ENCODE measurements at places on chromosomes 7 and 10.

DNA sequence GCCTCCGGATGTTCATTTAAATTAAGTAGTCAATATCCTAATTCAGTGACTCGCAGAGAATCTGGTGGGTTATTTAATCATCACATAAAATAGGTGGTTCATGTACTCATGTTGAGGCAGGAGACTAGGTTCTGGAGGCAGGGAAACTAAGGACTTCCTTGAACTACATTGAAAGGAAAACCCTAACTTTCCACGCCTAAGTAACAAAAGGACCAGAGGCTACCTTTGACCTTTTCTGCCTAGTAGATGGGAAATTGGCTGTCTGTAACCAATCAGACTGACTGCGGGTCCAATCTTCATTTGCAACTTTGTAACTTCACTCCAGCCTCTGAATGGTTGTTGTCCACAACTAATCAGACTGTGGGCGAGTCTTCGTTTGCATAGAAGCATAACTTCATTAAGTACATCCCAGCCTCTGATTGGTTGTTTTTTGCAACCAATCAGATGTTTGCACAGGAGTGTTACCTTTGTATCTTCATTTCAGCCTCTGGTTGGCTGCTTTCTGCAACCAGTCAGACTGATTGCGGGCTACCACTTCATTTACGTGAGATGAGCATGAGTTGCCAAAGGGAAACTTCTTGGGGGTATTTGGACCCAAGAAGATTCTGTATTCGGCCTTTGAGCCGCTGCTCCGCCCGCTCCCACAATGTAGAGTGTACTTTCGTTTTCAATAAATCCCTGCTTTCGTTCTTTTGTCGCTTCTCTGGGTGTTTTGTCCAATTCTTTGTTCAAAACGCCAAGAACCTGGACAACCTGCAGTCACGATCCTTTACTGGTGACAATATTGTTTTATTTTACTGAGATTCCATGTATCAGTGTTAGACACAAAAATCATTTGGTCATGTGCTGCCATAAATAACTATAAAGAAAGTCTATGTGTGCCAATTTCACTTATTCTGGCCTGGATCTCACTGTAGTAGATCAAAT, 1.7 kb upstream of the ST7 start:
- no peak for DNase-seq

DNA sequence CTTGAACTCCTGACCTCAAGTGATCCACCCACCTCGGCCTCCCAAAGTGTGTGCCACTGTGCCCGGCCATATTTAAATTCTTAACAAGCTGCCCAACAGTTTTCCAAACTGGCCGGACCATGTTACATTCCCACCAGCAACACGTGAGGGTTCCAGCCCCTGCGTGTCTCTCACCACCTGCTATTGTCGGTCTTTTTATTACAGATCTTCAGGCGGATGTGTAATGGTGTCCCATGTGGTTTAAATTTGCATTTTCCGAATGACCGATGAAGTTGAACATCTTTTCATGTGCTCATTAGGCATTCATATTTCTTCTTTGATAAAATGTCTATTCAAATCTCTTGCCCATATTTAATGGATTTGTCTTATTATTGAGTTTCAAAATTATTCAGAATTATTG, 11.5 kb downstream of the ELFN1 start:
- no peak for DNase-seq

- no peak for DNase-seq
These were observed 19.3 kb downstream of the VKORC1L1 start for GRCh38 chr7:65892161-65892560.

- DNase-seq, result peak; percentile 42
These were observed 62.7 kb upstream of the CREB5 start for GRCh38 chr7:28349637-28350036.

DNA sequence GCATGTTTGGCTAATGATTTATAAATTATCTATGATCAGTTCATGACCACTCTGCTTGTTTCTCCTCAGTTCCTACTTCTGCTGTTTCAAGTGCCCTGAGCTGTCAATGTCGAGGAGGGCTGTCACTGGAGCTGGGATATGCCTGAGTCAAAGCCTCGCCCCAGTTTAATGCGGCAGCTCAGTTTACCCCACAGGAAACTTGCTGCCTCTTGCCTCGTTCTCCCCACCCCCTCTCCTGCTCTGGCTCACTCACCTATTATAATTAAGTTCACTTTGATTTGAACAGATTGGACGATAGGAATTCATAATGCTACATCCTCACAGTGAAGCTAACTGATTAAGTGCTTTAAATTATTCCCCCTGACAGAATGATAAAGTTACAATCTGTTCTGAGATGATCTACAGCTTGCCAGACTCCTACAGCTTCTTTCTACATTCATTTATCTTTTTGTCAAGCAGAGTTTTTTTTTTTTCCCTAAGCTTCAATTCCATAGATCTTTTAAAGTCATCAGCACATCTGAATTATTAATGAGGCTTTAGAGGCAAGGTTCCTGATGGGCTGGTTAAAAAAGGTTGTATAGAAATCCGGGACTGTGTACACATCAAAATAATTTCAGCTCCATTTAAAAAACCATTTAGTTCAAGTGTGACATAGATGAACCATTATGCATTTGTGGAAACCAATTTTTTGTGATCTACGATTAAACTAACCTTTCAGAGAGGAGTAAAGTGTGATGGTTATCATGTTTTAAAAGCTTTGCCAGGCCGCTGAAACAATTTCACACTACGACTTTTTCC, 758.3 kb downstream of the KCNMA1 start:
- no peak for DNase-seq

DNA sequence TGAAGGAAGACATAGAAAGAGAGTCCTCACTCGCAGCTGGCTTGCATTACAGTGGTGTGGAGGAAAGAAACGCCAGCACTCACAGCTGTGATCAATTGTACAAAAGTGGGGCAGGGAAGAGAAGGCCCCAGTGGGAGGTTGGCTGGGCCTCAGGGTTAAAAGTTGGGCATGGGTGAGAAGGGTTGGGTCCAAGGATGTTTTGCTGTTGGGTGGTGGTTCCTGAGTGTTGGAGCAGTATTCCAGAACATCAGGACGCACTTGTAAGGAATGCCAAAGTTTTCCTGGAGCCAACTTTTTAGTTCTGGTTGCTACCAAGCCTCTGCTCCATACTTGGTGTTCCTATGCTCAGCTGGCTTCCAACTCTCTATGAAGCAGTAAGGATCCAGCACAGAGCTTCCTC, 55.4 kb upstream of the MKRN1 start:
- DNase-seq, result no peak

- no peak for DNase-seq
These were observed 19.3 kb downstream of the PON1 start for GRCh38 chr7:95304990-95305389.

GRCh38 chr10:29141761-29142160, 147.1 kb upstream of the LYZL1 start:
- no peak for DNase-seq

DNA sequence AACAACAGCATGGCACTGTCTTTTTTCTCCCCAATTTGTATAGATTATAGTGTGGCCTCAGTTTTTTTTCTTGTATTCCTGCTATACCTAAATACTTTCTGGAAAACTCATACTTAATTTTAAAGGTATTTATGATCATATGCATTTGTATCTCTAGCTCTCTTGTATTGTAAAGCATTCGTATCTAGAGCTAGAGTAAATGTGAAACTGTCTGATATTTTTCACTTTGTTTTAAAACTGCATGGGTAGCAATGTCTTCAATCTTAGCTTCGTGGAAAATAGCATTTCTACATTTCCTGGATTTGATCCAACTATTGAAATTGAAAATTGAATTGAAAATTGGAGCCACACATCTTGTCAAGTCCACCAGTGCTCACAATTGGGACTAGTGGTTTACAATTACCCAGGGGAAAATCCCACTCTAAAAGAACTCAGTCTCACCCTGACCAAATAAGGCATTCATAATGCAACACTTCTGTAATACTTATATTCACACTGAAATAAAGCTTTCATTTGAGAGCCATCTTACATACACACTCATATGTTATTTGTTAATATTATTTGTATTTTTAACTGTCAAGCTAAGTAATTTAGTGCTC, 51.3 kb upstream of the KLF6 start:
- no peak for DNase-seq

- DNase-seq, result no peak
These were observed 11.1 kb downstream of the MSRB2 start for GRCh38 chr10:23106331-23107072.

DNA sequence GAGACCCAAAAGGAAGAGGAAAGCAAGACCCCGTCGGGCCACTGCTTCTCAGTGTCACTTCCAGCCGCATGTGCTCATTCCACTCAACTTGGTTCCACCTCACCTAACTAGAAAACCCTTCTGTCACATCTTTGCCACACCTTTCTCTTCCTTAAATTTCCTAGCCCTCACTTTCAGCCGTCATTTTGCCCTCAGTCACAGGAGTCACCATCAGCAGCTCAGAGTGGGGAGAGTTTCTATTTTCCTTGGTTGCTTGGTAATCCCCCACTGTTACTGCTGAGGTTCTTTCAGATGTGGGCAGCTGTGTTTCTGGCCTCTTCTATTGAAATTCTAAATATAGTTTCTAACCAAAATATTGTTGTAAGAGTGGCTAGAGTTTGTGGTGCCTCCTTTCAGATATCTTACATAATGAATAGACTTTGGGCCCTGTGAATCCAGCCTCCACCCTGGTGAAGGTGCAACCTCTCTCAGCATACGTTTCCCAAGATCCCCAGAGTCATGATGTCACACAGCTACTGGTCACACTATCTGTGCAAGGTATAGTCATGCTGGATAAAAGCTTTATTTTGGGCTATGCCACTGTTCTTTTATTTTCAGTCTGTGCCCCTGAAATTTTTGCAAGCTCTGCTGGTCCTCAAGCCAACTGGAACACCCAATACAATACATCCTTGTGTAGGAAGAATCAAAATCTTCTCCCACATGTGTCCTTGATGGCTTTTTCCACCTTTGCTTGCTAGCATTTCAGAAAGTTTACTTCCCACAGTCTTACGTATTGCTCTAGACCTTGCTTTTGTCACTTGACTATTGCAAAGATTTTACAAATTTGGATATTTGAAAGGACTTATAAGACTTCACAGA, 9.2 kb downstream of the AGBL3 start:
- DNase-seq, result no peak

DNA sequence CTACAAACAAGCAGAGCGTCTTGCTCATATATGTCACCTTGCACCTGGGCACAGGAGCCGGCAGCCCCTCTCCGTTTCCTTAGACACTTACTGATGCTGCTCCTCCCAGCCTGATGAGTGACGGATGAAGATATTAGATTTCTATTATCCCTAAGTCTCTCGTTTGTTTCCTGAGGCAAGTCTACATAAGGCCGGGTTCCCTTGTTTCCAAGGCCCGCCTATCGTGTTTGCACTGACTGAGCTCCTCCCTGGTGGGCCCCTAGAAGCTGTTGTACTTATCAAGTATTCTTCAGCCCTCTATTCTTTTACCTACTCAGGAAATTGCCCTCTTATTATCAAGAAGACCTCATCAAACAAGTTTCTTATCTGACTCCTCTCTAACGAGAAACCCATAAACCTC, 18.5 kb downstream of the SH3PXD2A start:
- DNase-seq, result no peak

DNA sequence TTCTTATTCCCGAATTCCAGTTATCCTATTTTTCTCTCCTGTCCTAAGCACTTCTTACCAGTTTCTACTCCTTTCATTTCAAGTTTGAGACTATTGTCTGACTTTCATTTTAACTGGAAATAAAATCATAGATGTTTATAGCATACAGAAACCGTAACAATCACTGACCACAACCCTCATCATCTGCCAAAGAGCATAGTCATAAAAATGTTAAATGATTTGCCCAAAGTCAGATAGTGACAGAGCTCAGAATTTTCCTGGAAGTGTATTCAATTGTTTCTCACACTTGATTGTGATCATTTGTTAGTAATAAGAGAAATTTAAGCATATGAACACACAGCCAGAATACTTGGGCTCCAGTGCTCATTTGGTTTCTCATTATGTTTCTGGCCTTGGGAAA, 250.5 kb upstream of the PCDH15 start:
- DNase-seq, result no peak

DNA sequence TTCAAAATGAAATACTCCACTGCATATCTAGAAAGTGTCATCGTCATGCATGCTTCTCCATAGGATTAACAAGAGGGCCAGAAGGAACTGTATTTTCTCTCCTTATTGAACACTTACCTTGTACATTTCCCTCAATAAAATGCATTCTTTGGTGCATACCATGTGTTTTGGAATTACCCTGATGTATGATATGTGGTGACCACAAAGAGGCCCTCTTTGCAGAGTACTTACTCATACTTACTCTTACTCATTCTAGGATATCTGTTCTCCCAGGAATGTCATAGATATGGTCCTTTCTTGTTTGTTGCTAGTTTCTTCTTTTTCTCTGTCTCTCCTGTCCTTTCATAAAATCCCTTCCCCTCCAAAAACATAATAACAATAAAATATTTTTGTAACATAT, 1087.1 kb upstream of the POT1 start:
- no peak for DNase-seq

GRCh38 chr7:92723943-92724342, 112.4 kb downstream of the CDK6 start:
- no peak for DNase-seq

Measured in IMR-90 (cell line).